ENCODE measurements at places on chromosomes 1 and 21.

GRCh38 chr1:228259951-228260350, 52.1 kb downstream of the OBSCN start:
- H3K4me1 ChIP-seq = no peaks in the 10 kb centered on the region
- peaks cover 59% of the 10 kb centered on the region for H3K36me3 ChIP-seq
- H3K4me3 ChIP-seq = no peak overlapping the region
- no peak for DNase-seq

- H3K4me3 ChIP-seq = no peak overlapping the region
- H3K27ac ChIP-seq = no peak overlapping the region
- DNase-seq = peak; percentile 39
- H3K4me1 ChIP-seq = no peaks in the 10 kb centered on the region
- no peaks in the 10 kb centered on the region for H3K36me3 ChIP-seq
- H3K27me3 ChIP-seq = no peaks in the 10 kb centered on the region
These were observed 58.5 kb upstream of the BCL10 start for GRCh38 chr1:85334962-85335361.

DNA sequence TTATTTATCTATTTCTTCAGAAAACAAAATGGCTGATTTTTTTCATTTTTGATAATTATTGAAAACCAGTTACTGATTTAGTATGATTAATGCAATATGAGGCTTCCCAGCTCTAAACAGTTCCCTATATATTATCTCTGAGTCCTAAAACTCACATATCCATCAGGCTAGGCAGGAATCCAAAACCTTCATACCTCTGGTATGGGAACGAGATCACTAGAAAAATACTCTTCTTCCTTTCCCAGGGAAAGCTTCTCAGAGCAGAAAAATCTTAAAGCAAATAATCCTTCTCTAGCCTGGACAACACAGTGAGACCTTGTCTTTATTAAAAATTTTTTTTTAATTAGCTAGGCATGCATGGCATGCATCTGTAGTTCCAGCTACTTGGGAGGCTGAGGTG, 42.5 kb downstream of the KDM5B start:
- H3K36me3 ChIP-seq = peaks cover 78% of the 10 kb centered on the region
- H3K27me3 ChIP-seq = no peaks in the 10 kb centered on the region
- no peak overlapping the region for H3K27ac ChIP-seq
- H3K4me1 ChIP-seq = peaks cover 11% of the 10 kb centered on the region

DNA sequence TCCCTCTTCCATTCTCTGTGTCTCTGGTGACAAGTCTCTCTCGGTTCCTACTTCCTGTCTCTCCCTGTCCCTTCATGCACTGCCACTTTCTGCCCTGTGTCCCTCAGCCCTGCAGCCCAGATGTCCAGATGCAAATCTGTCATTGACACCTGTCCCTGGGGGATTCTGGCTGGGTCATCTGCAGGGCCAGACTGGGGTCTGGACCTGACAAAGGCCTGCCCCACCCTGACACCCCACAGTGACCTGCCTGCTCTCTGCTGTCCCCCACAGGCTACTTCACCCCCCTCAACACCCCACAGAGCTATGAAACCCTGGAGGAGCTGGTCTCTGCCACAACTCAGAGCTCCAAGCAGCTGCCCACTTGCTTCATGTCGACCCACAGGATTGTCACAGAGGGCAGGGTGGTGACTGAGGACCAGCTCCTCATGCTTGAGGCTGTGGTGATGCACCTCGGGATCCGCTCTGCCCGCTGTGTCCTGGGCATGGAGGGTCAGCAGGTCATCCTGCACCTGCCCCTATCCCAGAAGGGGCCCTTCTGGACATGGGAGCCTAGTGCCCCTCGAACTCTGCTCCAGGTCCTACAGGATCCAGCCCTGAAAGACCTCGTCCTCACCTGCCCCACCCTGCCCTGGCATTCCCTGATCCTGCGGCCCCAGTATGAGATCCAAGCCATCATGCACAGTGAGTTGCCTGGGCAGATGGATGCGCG, 7.2 kb downstream of the THEMIS2 start:
- no peak overlapping the region for H3K27ac ChIP-seq
- H3K4me3 ChIP-seq = no peak overlapping the region
- DNase-seq = no peak

DNA sequence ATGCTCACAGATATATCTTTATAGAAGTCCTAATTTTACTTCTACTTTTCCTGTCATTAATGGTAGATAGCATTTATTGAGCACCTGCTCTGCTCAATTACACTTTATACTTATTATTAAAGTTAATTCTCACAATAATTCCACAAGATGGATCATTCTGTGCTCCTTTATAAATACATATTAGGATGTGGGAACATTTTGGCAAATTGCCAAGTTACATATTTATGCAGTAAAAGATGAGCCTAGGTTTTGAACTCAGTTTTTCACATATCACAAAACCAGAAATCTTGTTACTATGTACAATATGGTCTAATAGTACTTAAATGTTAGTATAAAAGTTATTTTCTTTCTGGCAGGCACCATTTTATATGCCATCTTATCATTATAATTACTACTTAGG, 895.0 kb upstream of the B3GALT2 start:
- H3K27me3 ChIP-seq = no peaks in the 10 kb centered on the region
- H3K4me1 ChIP-seq = no peaks in the 10 kb centered on the region
- H3K27ac ChIP-seq = no peak overlapping the region
- no peak for DNase-seq
- no peaks in the 10 kb centered on the region for H3K36me3 ChIP-seq
